ENCODE measurements at places on chromosomes 2 and 18. TPM values are rescaled to one million over a fixed set of nuclear protein-coding genes. Genes with fewer than 3 reads are reported as not detected.
A peak's percentile ranks its signal among the peaks of the same experiment; 100 is the strongest.

DNA sequence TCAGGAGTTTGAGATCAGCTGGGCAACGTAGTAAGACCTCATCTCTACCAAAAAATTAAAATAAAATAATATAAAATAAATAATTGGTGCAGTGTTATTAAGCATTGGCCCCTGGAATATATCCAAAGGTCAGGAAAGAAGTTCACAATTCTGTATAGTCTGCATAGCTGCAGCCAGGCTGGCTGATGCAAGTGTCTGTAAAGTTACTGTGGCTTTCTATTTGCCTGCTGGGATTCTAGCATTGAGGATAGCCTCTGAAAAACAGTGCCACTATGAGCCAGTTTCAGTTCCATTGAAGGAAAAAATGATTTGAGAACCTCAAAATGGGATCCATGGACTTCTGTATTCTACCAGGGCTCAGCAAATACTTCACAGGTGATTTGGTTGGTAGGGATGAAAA lies 208.6 kb downstream of the PARD3B start:
- DNase-seq, result no peak

DNA sequence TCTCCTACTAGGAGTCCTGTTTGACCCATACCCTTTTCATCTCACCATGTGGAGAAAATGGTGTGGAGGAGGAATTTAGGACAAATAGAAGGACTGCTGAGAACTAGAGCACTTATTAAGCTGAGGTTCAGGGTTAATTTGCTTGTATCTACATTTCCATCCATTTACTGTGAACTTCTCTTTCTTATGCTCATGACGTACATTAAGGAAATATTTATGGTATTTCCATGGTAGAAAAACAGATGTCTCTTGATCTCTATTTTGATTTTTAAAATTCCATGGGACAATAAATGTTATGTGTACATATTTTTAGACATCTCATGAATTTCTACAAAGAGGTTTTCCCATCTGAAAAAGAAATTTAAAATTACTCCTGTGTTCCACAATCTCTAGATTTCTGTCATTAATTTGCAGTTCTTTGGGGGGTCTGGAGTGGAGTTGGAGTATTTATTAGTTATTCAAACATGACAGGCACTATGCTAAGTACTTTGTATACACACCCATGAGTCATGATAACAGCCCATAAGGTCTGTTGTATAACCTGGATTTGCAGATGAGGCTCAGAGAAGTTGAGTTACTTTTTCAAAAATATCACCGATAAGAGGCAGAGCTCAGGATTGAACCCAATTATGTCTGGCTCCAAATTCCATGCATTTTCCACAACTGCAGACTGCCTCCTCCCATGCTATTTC lies 112.6 kb downstream of the COPS8 start:
- DNase-seq, result no peak

GRCh38 chr18:59725142-59725541 lies 27.9 kb upstream of the CCBE1 start:
- DNase-seq, result no peak

- DNase-seq, result no peak
These were observed 37.3 kb upstream of the LNPK start for GRCh38 chr2:176039375-176039774.

- no peak for DNase-seq
These were observed 50.4 kb upstream of the CTDP1 start for GRCh38 chr18:79629249-79629558.

GRCh38 chr18:40235836-40236235 lies 1719.2 kb upstream of the PIK3C3 start:
- DNase-seq, result no peak

DNA sequence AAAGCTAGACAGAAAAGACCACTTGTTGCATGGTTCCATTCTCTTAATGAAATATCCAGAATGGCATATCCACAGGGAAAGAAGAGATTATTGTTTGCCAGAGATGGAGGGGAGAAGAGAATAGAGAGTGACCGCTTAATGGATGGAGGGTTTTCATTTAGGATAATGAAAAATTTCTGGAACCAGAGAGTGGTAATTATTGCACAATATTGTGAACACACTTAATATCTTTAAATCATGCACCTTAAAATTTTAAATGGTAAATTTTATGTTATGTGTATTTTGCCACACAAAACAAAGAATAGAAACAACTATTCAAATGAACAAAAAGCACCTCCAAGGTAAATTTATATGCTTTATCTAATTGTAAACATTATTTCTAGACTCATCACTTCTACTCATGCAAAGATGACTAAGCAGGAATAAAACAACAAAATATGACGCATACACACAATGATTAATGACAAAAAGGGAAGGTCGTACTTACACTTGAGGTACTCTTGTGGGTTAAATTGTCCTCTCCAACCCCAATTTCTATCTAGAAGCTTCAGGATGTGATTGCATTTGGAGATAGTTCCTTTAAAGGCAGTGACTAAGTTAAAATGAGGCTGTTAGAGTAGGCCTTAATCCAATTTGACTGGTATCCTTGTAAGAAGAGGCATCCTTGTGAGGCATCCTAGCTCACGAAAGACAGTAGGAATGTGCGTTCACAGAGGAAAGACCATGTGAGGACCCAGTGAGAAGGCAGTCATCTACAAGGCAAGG lies 18.7 kb upstream of the DHRS9 start:
- DNase-seq, result no peak

DNA sequence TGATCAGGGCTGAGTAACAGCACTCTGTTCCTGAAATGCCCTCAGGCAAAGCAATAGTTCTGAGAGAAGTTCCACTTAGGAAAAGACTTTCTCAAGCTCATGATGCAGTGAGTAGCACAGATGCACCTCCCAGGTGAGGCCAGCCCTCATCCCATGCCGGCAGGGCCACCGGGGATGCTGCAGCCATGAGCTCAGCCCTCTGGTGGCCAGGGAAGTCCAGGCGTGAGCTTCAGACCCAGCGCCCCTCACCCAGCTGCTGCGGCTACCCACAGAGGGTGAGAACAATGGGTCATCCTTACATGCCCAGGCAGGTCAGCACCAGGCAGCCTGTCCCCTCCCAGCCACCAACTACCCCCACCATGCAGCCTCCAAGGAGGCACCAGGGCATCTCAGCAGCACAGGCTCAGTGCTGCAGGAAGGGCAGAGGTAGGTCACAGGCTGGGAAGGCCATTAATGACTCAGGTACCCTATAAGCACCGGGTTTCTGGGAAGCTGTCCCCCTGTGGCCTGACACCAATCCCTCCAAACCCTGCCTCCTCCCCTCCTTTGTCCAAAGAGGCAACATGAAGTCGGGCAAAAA lies 50.6 kb downstream of the TTC32 start:
- DNase-seq, result no peak

- no peak for DNase-seq
These were observed 140.3 kb upstream of the DDX18 start for GRCh38 chr2:117674172-117674571.

GRCh38 chr18:8943900-8944870 lies 158.3 kb upstream of the NDUFV2 start:
- no peak for DNase-seq

DNA sequence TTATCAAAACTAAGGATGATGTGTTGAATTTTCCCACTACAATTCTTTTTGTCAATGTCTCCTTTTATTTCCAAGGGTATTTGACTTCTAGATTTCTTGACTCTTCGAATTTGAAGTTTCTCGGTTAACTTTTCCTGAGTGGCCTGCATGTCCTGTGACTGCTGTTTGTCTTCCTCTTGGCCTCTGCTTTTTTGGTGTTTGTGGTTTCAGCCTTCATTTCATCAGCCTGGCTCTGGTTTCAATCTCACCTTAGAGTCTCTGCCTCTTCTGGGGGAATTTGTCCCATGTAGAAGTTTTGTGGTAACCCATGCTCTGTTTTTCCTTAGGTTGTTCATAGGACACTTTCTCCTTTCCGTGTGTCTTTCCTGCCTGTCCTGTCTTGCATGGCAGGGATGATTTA lies 28.3 kb upstream of the SNED1 start:
- no peak for DNase-seq

DNA sequence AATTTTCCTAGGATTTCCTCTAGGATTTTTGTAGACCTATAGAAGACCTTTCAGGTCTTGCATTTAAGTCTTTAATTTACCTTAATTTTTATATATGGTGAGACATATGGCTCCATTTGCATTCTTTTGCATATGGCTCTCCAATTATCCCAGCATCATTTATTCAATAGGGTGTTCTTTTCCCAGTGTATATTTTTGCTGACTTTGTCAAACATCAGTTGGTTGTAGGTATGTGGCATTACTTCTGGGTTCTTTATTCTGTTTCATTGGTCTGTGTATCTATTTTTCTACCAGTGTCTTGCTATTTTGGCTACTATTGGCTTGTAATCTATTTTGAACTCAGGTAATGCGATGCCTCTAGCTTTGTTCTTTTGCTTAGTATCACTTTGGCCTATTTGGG lies 239.8 kb upstream of the CNTNAP5 start:
- DNase-seq, result no peak

DNA sequence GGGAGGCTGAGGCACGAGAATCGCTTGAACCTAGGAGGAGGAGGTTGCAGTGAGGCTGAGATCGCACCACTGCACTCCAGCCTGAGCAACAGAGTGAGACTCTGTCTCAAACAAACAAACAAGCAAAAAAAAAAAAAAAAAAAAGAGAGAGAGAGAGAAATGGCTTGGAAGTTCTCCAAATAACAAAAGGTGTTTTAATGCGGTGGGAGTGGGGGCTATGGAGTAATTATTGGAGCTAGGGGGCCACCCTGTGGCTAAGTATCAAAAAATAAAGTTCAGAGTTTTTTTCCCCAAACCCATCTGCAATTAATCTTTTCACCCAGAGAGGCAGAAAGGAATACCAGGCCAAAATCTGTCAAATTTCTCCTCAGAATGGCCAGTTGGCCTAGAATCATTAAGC lies 23.0 kb upstream of the CEP68 start:
- DNase-seq, result no peak

- no peak for DNase-seq
These were observed 303.0 kb downstream of the NDUFA10 start for GRCh38 chr2:239721991-239722759.

DNA sequence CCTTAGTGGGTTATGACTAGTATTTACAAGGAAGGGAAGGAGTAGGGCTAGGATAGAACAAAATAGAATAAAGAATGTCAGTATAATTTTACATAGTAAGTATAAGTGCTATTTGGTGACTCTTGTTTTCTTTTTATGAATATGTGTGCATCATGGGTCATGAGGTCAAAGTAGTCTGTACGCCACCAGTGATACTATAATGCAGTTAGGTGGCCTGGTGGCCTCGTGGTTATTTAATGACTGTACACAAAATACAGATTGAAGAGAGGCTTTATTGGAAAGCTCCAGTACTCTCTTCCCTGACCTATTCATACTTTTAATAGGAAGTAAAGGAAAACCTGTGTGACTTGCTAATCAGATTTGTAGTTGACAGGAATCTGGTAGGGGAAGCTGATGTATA lies 27.3 kb downstream of the CAB39 start:
- no peak for DNase-seq

GRCh38 chr2:40448476-40449079 lies 3.3 kb downstream of the SLC8A1 start:
- no peak for DNase-seq

GRCh38 chr18:34131006-34131405 lies 93.7 kb downstream of the NOL4 start:
- no peak for DNase-seq

DNA sequence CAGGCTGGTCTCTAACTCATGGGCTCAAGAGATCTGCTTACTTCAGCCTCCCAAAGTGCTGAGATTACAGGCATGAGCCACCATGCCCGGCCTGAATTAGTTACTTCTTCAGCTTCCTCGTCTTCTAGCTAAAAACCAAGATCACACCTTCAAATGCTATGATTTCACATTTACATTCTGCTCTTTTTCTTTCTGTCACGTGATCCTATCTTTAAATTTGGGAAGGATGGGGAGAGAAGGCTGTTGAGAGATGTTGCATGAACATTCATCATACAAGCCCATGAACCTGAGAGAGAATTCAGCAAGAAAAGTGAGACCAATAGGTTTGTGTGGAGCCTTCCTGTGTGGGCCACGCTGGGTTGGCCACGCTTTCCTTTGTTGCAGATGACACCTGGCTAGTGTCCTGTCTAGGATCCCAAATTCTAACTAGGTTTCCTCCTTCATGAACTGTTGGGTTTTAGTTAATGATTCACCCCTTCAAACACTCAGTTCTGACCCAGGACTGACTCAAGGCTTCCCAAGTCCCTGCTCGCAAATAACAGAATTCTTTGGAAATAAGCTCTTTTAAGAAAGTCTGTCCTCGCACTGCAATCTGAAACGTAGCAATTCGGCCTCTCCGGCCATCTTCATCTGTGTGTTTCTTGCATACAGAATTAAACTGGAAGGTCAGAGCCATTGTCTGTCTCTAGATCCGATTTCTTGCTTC lies 57.3 kb upstream of the CREB1 start:
- DNase-seq, result no peak

GRCh38 chr2:69779258-69780001 lies 37.5 kb downstream of the ANXA4 start:
- DNase-seq, result no peak

GRCh38 chr2:224801360-224801759 lies 85.2 kb upstream of the CCDC195 start:
- DNase-seq, result no peak

- peak; percentile 6 for DNase-seq
These were observed 43.9 kb downstream of the CROCC2 start for GRCh38 chr2:240949791-240950705.

DNA sequence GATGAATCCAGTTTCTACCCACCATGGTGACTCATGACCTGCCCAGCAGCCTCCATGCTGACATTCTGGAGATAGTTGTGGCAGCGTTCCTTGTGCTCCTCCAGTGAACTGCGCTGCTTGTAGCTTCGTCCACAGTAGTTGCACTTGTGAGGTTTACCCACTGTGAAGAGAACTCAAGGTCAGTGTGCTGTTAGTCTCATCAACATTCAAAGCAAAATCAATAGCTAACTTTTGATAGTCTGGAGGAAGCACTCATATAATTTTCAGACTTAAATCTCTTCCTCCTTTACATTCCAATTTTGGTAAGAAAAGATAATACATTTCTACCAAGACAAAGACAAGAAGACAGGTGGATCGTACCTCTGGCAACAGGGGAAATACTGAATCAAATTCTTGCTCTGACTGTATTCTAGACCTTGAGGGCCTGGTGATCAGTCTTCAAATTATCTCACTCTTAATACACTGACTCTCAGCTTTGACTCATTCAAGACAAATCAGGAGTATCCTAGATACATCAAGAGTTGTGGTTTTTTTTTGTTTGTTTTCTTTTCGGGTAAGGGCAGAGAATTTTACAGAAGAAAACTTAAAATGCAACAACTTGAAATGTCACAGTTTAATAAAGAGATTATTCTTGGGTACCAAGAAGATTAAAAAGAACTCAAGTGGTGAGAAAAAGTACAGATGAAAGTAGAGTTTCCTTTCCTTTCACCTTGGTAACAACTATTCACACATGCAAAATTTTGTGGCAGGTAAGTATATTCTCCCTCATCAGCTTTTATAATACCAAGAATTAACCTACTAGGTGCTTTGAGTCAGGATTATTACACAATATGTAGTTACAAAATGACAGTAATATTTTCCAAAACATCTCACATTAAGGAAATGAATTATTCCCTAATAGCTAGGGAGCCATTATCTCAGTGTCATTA lies 129.2 kb downstream of the IKZF2 start:
- DNase-seq, result no peak

Gene DSG4
- not detected for total RNA-seq

Gene RNF144A
- total RNA-seq, result 9.3 TPM

Gene ZNF521
- total RNA-seq, result 6.5 TPM

Gene TUBA4B
- not detected for total RNA-seq

Gene MAT2A
- total RNA-seq, result 127 TPM

Gene MROH2A
- not detected for total RNA-seq

Gene IL1A
- not detected for total RNA-seq

Gene RGPD3
- 0.06 TPM for total RNA-seq

Gene KCNG2
- total RNA-seq, result 0.20 TPM

Gene GGCX
- 21.9 TPM for total RNA-seq

Gene ADAM23
- total RNA-seq, result 6.0 TPM

Gene GALNT3
- not detected for total RNA-seq

All from psoas muscle (tissue), 8 donors.